CD8-positive, alpha-beta memory T cell (primary cell): ENCODE measurements at places on chromosomes 11 and 22.

GRCh38 chr11:94705891-94706615 is 62.1 kb upstream of the AMOTL1 start:
- no peak for DNase-seq

DNA sequence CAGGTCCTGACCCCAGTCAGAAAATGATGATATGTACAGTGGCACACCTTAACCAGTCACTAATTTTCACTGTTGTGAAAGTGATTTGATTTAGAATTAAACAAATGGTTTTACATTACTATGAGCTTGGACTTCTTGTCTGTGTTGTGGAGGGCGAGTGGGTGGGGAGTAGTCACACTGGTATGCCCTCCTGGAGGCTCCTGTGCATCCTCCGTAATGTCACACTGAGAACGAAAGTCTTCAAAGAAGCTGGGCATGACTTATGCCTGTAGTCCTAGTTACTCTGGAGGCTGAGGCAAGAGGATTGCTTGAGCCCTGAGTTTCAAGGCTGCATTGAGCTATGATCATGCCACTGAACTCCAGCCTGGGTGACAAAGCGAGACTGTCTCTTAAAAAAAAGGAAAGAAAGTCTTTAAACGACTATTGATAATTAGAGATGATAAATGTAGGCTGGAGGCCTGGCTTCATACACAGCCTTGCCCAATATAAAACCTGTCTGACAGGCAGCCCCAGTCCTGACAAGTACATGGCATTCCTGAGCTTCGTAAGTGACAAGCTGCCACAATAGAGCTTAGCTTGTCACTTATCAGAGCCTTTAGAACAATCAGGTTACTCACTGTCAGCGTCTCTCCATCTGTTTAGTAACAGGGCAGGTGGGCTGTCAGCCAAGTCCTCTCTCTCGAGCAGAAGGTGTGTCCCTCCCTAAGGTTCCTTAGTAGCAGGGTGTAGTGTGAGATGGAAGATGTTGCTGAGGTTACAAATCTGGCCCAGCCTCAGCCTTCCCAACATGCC is 5.0 kb upstream of the LIMK2 start:
- DNase-seq = no peak

- no peak for DNase-seq
Measured at GRCh38 chr11:127393460-127393997, 393.0 kb upstream of the KIRREL3 start.

- no peak for DNase-seq
Measured at GRCh38 chr22:46425016-46425415, 89.5 kb downstream of the TRMU start.

GRCh38 chr22:40621309-40622151 is 15.0 kb downstream of the MRTFA start:
- no peak for DNase-seq

DNA sequence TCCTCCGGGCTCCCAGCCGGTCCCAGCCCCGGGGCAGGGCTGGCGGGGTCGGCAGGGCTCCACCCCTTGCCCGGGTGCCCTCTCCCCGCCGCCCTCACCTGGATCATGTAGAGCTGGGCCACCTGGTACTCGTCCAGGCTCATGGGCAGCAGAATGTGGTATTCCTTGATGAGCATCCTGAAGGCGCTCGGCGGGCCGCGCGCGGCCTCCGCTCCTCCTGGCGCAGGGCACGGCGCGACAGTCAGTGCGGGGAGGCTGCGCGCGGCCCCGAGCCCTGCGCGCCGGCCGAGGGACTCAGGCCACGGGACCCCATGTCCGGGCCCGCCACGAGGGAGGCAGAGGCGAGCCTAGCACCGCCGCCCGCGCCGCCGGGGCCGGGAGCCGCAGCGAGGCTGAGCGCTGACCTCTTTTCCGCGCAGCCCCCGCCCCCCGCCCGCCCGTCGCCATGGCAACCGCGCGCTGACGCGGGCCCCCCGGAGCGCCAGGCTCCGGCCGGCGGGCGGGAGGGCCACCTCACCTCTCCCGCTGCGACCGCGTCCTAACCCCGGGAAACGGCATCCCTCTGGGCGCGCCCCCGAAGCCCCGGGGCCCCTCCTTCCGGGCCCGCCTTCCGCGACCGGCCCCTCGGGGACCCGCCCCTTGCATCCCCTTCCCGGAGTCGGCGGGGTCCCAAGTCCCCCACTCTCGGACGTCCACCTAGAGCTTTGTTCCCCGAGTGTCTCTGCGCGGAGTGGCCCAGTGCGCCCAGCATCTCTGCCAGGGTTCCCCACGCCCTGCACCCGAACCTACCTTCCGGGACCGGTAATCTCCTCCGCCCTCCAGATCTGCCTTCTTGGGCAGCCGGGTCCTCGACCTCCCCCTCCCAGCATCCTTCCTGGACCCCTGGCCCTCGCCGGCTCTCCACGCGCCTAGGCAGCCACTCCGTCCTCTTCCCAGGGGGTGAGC is 886 bp downstream of the PITPNM1 start:
- DNase-seq = peak; percentile 46

- no peak for DNase-seq
Measured at GRCh38 chr11:93249459-93250220, 51.8 kb upstream of the SLC36A4 start.

- peak; percentile 20 for DNase-seq
Measured at GRCh38 chr11:68798221-68798813, 43.4 kb downstream of the CPT1A start.

- DNase-seq = no peak
Measured at GRCh38 chr11:115321605-115322289, 182.5 kb downstream of the CADM1 start.

GRCh38 chr22:16654882-16655281 is 62.3 kb upstream of the CCT8L2 start:
- DNase-seq = no peak

- no peak for DNase-seq
Measured at GRCh38 chr11:112925516-112926310, 35.5 kb upstream of the NCAM1 start.

GRCh38 chr11:123212406-123212805 is 17.4 kb upstream of the CLMP start:
- no peak for DNase-seq

DNA sequence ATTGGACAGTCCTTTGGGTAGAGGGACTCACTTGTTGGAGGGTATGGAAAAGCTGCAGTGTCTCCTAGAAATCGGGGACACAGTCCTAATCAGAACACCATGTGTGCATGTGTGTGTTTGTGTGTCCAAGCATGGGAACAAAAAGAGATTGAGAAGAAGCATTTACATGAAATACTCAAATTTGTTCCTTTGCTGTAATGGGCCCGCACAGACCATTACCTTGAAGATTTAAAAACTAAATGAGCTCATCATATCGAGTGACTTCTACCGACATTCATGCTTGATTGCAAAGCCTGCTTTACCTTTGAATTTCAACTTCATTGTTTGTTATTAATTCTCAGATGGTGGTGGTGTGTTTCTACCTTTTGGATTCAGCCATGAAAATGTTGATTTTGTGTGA is 106.9 kb downstream of the ZBTB16 start:
- no peak for DNase-seq

DNA sequence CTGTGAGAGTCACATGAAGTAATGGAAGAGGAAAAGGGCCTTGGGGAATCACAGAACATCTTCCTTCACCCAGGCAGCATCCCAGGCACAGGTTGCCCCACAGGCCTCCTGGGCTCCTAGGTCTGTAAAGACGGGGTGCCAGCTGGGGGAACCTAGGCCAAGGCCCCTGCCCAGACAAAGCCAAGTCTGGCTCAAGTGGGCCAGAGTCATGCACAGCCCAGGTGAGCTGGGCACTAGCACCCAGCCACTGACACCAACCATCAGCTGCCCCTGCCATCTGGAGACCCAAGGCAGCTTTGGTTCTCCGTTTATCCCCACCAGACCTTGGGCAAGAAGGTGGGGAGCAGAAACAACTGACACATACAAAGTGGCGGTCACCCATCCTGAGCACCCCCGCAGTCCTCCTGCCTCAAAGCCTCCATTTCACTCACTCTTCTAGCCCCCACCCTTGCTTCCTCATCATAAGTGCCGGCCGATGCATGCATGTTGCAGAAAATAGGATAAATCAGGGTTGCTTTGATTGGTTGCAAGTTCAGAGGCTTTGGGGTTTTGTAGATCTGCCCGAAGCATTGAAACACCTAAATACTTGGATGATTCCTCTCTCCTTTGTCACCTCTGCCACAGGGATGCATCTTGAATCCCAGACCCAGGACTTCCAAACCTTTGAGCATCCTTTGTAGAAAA is 26.5 kb upstream of the TMPRSS4 start:
- no peak for DNase-seq

DNA sequence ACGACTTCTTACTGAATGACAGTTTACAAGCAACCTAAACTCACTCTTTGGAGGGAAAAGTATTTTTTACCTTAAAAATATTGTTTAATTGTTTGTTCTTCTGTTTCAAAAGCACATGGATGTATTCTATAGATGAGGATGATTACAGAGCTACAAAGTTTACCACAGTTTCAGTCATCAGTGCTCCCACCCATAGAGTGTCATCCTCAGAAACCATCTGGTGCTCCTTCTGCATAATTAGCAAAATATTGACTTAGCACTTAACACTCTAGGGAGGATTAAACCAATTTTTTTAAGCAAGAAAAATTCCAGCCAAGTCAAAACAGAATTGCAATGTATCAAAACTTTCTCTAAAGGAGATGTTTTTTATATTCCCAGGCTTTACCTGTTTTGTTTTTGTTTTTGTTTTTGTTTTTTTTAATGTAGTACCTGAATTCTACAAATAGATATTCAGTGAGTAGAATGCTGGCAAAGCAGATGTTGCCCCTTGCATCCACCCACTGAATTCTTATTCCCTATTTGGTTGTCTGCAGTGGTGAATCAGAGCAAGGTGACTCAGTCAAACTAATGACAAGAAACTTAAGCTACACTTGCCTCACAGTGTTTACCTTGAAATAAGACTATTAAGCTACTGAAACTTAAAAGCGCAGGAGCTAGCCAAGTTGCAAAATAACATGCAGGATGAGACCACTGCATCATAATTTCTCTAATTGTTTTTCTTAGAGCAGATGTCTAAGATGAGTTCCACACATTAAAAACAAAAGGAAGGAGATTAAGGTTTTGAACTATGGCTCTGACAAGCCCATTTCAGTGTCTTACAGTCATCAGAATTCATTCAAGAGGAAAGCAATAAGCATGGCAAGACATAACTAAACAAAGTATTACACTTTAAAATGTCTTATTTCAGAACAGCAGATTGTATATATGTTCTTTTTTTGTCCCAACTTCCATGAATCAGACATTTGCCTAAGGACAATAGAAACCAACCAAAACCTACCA is 155.1 kb upstream of the SOX6 start:
- no peak for DNase-seq

DNA sequence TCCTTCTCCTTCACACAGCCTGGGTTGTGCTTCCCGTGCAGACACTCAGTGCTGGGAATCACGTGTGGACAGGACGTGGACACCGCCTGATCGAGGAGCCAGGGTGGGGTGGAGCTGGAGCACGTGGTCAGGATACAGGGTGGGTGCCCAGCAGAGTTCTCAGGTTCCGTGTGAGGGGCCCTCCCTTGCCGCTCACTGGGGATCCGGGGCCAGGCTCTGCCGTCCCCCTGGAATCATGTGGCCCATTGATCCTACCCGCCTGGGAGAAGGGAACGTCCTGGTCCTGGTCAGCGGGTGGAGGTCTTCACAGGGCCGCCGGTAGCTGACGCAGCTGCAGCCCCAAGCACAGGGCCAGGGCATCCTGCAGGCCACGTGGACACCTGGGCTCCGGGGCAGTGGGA is 397.7 kb downstream of the TBC1D22A start:
- DNase-seq = no peak
